ENCODE measurements at places on chromosomes 1 and 21.
A peak's percentile ranks its signal among the peaks of the same experiment; 100 is the strongest.

DNA sequence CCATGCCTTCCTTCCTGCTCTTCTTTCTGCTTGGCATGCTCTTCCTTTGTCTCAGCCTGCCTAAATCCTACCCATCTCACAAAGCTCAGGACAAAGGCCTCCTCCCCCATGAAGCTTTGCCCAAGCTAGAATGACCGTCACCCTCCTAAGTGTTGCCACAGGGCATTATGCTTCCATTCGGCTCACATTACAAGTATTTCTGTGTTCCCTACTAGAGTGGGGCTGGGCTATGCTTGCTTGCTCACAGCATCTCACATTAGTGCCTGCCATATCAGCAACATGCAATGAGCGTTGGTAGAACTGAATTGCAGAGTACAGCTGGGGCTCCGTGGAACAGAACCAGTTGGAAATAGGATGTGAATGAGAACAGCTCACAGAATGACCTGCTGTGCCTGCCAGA is 82.8 kb downstream of the CD58 start:
- DNase-seq = no peak

DNA sequence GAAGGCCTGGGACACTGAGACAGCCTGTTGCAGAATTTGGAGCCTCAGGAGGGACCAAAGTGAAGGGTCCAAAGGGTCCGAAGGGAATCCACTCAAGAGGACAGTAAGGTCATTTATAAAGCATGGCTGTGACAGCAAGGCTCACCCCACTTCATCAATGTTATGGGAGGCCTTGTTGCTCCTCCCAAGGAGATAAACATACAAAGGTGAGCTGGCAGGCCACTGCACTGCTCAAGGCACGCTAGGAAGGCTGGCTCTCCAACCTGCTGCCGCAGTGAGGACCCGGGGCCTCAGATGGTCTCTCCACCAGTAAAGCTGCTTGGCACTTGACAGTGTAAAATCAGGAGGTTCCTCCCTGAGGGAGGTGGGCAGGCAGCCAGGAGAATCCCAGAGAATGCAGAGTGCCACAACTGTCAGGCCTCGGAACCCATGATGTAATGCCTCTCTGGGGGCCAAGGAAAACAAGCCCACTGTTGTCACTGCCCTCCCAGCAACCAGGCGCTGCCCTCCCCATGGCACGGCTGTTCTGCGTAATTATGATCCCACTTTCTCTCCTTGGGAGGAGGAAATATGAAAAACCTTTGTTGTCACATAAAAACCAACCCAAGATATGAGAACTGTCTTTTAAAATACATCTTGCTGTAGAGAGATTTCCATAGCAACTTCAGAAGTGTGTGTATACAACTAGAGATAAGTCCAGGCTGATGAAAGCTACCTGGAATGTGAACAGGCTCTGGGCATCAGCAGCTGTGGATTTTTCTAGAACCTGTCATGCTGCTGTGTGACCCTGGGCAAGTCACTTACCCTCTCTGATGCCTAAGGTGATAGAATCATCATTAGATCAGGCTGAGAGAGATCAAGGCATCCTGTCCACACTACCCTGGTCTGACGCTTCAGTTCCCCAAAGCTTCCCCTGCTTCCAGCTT is 102.5 kb downstream of the KCNN3 start:
- DNase-seq = no peak

DNA sequence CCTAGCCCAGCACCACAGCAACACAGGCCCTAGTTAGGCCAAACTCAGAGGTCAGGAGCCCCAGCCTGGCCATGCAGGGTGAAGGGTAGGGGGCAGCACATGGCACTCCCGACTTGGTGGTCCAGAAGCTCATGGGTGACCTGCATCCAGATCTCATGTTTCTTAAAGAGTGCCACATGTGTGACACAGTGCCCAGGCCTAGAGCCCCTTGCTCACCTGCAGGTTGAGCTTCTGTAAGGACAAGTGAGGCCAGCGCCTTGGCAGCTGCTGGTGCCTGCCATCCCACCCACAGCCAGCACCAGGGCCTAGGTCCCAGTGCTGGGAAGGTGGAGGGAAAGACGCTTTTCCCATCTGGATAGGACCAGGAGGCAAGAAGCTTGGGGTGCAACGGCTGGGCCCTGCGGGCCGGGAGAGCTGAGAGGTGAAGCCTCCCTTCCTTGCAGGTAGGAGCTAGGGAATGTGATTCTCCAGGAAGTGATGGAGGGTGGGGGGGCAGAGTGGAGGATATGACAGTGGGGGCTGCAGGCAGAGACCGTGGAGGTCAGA is 6.5 kb downstream of the SHISA4 start:
- DNase-seq = no peak

- DNase-seq = no peak
Measured at GRCh38 chr1:156747742-156748669, 3.5 kb downstream of the HDGF start.

DNA sequence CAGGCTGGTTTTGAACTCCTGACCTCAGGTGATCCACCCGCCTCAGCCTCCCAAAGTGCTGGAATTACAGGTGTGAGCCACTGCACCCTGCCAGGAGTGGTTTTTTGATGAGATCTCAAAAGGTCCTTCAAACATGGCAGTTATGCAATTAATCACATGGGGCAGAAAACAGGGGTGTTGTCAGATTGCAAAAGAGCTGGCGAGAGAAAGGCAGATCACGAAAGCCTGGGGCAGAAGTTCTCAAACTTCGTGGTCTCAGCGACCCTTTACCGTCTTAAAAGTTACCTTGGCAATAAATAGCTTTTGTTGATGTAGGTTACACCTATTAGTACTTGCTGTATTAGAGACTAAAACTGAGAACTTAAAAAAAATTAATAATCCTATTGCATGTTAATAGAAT is 16.1 kb downstream of the CNR2 start:
- DNase-seq = no peak

GRCh38 chr1:227343206-227343605 is 24.9 kb upstream of the CDC42BPA start:
- no peak for DNase-seq

- DNase-seq = no peak
Measured at GRCh38 chr1:248871837-248872401, 13.0 kb upstream of the ZNF692 start.

DNA sequence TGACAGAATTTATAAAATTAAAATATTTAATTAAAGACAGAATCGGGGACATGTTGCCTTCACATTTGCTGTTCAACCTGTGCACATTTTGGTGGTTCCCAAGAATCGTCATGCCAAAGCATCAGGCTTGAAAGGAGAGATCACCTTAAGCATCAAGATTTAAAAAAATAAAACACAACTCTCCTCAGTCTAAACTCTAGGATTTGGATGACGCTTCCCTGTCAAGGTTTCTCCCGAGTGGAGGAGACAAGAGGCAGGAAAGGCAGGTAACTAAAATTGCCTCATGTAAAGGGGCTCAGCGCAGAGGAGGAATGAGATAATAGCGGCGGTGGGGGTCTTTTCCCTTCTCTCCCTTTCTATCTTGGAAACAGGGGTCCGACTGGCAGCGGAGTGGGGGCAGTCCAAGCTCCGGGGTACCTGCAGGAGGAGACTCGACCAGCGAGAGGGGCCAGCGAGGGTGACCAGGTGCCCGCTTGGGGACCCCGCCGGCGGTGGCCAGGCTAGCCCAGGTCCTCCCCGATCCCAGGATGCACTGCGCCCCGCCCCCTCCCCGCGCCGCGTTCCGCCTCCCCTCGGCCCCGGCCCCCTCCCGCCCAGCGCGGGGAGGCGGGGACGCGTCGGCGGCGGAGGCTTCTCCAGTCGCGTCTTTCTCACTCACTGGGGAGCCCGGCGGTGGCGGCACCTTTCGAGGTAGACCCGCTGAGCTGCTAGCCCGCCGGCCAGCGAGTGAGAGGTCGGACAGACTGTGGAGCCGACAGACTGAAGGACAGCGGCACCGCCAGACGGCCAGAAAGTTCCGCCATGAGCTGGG is at the start of gene FNBP1L:
FNBP1L (plus strand) TSS at position 638 of the 811 bp plus-strand sequence; CDS start at position 802, 164 bp downstream.
- DNase-seq = peak; percentile 40

DNA sequence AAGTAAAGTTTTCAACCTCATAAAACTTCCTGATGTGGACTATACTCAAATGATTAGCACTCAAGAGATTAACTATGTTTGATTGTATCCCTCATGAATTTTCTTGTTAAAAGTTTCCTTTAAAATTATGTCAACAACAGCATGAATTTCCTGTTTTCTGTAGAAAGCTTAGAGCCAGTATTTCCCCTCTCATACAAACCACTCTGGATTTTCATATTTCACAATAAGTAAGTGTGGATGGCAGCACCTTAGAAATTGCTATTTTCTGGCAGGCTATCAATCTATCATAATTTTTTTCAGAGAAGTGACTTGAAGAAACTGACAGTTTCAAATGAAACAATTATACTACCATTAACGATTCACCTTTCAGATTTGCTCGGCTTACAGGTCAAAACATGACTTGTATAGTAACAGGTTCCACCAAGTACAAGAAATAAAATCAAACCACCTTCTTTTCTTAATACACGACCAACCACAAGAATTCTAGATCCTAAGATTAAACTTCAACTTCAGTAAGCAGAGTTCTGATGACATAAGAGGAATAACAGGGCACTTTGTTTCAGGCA is 20.8 kb downstream of the ELK4 start:
- no peak for DNase-seq
